NCI-H146 (cell line): ENCODE measurements at places on chromosomes 12 and 14.

DNA sequence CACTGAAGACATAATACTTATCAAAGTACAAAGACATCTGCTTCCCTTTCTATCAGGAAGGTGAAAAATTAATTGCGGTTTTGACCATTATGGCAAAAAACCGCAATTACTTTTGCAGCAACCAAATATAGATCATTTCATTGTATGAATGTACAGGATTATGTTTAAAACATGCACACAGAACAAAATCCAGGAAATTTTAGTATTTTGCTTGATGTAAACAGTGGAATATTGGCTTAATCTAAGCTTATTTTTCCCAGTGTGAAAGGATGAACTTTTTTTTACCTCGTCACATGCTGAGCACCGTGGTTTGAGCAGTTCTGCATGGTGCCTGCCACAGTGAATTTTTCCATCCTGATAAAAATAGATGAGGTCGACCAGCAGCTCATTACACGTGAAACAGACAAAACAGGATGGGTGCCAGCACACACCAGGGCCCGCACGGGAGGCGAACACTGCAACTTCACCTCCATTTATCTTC is 121.2 kb downstream of the PRICKLE1 start:
- no peak for DNase-seq

GRCh38 chr14:103161054-103161397 is 37.8 kb downstream of the TNFAIP2 start:
- DNase-seq = no peak

DNA sequence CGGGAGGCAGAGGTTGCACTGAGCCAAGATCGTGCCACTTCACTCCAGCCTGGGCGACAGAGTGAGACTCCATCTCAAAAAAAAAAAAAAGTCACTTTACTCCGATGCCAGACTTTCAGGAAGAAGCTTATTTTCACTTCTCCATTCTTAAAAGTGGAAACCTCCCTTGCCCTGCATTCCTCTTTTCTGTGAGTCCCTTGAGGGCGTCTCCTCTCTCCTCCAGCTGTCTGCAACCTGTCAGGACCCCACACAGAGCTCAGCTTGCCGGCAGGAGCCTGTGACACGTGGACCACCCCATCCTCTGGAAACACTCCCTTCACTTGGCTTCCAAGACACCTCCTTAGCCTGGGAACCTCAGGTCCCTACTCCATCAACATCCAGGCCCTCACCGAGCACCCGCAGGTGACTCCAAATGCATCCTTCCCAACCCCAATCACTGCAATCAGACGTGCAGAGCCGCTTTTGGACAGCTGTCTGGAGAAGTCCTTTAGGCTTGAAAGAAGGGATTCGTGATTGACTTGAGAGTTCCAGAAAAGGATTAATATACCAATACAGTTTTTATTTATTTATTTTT is 34.3 kb downstream of the SLC15A4 start:
- DNase-seq = no peak

GRCh38 chr14:24143511-24143910 is 2.1 kb upstream of the EMC9 start:
- DNase-seq = no peak

GRCh38 chr14:45716572-45716971 is 463.6 kb upstream of the MIS18BP1 start:
- no peak for DNase-seq

GRCh38 chr14:95452893-95453712 is 63.3 kb downstream of the SYNE3 start:
- DNase-seq = no peak
